ENCODE measurements at places on chromosomes 7 and 10. TPM values are rescaled to one million over a fixed set of nuclear protein-coding genes. Genes with fewer than 3 reads are reported as not detected.

GRCh38 chr7:81473236-81473635 lies 296.6 kb downstream of the HGF start:
- no peak for DNase-seq

Gene GARIN1A
- total RNA-seq = 0.53 TPM

DNA sequence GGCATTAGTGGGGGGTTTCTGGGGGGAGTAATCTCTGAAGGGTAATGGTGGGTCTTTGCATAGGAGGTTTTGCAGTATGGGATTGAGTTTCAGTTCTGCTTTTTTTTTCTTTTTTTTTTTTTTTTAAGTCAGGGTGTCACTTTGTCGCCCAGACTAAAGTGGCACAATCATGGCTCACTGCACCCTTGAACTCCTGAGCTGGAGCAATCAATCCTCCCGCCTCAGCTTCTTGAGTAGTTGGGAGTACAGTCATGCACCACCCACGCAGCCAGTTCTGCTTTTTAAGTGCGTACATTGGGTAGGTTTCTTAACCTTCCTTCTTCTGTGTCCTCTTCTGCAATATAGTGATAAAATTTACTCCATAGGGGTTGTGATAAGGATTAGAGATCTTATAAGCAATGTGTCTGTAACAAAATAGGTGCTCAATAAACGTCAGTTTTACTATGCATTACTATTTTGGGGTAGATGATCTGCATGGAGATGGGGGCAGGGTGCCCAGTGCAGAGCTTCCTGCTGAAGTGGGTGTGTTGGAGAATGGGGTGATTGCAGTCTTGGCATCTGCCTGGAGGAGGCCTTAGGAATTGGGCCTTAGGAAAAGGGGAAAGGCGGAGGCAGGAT lies 9.6 kb downstream of the KAZALD1 start:
- peak; percentile 33 for DNase-seq

- no peak for DNase-seq
Observed at GRCh38 chr10:131681656-131682055, 219.2 kb upstream of the PPP2R2D start.

Gene ZNF239
- 8.2 TPM for total RNA-seq

DNA sequence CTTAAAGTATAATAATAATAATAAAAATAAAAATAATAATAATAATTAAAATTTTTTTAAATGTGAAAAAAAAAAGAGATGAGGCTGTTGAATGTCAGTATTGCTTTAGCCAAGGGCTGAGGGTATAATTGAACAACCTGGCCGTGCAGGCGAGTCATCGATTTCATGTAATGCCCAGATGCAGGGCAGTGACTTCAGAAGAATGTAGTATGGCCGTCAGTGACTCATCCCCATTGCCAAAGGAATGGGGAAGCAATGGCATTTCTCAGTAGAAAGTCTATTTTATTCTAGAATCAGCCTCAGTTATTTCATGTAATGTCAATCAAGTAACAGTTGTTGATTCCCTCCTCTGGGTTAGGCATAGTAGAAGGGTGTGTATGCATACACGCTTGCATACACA lies 516.4 kb downstream of the GLRX3 start:
- DNase-seq = no peak

Gene TMEM130
- total RNA-seq = 2.3 TPM

DNA sequence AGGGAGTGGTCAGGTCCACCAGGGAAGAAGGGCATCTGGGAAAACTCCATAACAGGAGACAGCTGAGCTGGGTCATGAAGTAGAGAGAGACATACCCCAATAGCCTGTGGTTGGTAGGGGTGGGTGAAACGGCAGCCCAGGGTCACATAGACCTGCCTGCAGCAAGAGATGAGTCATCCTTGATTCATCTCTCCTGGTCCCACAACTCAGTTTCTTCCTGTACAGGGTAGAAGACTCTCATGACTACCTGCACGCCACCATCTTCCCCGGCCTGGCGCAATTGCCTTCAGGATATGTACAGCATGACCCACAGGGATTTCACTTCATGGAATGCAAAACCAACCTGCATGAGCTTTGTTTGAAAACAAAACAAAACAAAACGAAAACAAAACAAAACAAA lies 45.1 kb upstream of the ADAM12 start:
- no peak for DNase-seq

Gene ZWINT
- total RNA-seq = 18.4 TPM

Gene CDC14C
- total RNA-seq = 0.04 TPM

Gene SPDYE2B
- total RNA-seq = not detected

DNA sequence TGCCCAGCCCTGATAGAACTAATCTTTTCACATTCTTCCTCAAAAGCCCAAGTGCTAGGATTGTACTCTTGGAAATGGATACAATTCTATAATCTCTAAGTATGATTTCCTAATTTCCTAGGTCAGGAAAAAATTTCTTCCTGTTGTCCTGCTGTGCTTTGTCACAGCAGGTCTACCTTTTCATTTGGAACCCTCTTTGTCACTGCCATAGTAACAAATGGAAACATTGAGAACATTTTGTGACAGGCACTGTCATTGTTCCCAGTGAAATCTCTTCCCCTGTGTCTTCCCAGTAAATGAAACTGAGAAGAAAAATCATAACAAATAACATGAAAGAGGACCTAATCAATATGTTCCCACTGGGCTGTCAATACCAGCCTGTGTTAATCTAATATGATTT lies 150.9 kb upstream of the KAT6B start:
- DNase-seq = no peak
